Cortex of kidney (tissue), 1 donor: ENCODE measurements at places on chromosomes 6 and 20.

DNA sequence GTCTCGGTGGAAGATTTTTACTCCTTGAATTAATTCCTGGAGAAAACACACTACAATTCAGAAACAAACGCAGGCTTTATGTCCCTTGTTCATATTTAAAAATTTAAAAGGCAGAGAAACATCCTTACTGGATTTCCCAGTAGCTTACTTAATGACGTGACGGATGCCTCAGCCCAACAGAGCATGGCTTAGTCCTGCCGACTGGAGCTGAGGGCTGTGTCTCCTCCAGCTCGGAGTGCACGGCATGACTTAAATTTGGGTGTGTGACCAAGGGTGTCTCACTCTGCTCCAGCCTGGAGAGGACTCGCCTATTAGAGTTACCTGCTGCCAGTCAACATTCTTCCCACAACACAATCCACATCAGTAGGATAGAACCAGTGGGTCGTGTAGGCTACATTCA is 107.1 kb downstream of the PSMB1 start:
- DNase-seq: no peak

DNA sequence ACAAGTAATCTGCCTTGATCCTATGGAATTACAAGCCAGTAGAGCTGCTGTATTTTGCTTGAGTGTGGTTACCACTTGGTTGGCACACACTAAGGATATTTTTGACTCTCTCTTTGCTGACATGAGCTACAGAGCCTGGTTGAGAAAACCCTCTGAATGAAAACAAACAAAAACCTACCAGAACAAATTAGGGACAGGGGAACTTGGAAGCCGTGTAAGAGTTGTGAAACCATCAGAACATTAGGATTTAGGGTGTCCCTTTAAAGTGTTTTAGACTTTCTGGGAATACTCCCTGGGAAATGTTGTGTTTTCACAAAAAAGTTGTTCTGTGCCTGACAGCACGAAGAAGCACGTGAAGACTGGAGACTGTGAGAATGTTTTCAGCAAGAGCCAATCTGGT is 20.5 kb upstream of the PDE7B start:
- no peak for DNase-seq

DNA sequence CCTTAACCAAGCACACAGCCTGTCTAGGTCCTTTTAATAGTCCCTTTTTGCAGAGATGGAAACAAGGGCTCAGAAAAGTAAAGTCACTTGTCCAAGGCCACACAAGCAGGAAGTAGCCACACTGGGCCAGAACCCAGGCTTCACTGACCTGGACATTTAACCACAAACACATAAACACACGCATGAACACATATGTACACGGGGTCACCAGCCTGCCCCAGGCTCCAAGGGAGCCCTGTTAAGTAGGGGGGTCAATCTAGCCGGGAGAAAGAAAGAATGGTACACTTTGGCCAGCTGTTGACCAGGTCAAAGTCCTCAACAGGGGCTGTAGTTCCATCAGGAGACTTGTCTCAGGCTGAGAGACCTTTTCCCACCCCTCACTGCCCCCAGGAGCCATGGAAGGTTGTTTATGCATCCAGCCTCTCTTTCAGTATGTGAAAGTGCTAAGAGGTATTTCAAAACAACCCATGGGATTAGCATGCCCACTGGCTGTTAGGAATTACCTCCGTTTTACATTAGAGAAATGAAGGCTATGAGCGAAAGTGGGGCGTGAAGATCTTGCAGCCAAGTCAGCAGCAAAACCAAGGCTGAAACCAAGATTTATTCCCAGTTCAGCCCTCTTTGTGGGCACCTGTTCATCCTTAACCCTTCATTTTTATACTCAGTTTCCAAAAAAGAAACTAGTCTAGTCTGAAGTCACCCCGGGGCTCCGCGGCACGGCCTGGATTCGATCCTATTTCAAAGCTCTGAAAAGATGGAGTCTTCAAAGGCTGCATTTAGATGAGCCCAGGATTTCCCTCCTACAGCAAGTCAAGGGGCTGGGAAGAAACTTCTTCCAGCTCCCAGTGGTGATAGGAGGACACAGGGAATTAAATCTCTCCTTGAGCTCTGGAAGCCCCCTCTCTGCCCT is 9.8 kb downstream of the SDC4 start:
- DNase-seq: no peak

- DNase-seq: no peak
These were observed 10.9 kb upstream of the MRGBP start for GRCh38 chr20:62785393-62785792.

GRCh38 chr6:10886691-10887502 is at the start of gene SYCP2L:
SYCP2L (plus strand) TSS chr6:10887052; CDS start chr6:10887127, 75 bp downstream.
- no peak for DNase-seq

- no peak for DNase-seq
These were observed 152.5 kb downstream of the MRPL14 start for GRCh38 chr6:43974643-43975230.

DNA sequence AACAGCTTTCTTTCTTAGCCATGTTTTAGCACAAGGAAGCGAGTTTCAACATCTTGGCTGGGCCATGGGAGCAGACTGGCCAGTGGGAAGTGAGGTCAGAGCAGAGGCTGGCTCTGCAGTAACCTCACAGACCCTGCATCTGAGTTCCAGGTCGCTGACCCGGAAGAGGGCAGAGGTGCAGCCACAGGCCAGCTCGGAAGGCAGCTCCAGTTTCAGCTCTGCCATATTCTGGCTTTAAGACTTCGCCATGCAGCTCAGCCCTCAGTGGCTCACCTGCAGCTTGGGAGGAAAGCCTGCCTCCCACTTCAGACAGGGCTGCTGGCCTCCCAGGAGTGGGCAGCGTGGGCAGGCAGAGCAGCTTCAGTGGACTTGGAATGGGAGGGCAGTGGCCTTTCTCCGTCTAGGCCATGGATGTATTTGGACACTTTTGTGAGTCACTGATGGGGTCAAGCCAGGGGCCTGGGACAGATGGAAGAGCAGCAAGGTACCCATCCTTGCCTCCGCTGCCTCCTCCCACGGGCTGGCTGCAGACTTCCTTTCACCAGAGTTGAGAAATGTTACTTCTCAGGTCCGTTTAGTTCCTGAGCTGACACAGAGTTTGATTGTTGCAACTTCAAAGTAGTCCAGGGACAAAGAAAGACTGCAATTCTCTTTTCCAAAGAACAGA is 18.5 kb downstream of the CST8 start:
- no peak for DNase-seq

DNA sequence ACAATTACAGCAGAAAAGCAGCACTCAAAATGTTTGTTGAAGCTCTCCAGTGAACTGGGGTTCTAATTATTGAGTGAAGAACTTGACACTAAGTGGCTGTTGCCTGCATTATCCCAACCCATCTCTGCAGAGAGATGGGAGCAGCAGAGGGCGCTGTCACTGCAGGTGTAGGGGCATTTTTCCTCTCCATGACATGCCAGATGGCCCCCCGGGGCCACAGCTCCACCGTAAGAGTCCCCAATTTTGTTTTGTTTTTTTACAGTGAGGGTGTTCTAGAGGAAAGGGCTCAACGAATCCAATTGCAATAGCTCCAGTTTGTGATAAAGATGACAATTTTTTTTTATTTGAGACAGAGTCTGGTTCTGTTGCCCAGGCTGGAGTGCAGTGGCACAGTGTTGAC is 1.9 kb upstream of the FUCA2 start:
- no peak for DNase-seq

DNA sequence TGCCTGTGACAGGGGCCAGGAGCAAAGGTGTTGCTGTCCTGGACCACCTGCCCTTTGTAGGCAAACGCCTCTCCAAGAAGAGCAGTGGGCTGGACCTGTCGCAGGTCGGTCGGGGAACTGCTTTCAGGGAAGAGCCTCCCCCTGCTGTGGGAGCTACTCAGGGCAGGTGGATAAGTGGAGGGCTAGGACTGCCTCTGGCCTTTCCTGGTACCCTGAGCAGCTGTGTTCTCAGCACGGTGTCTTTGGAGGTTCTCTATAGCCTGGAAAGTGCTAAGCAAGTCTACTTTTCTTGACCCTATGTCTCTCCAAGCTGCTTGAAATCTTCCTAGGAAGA is 35.0 kb downstream of the BPIFB1 start:
- no peak for DNase-seq

- DNase-seq: no peak
These were observed 121.5 kb upstream of the ARG1 start for GRCh38 chr6:131451321-131452144.

DNA sequence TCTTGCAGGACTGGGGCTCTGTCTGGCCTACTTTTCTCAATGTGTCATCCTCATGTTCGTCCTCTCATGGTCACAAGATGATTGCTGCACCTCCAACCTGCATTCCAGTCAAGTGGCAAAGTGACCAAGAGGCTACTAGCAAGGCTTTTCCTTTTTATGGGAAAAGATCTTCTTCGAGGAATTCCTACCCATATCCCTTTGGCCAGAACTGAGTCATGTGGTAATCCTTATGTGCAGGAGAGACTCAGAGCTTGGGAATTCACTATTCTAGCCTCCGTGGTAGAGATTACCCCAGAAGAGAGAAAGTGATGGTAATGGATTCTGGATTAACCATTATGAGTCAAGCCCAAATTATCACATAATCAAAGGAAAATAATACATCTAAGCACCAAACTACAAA is 162.7 kb downstream of the KCNQ5 start:
- no peak for DNase-seq
